HS-5 (cell line): ENCODE measurements at places on chromosomes 2 and 18.

- no peak for DNase-seq
Measured at GRCh38 chr2:239184179-239184578, 216.6 kb downstream of the HDAC4 start.

DNA sequence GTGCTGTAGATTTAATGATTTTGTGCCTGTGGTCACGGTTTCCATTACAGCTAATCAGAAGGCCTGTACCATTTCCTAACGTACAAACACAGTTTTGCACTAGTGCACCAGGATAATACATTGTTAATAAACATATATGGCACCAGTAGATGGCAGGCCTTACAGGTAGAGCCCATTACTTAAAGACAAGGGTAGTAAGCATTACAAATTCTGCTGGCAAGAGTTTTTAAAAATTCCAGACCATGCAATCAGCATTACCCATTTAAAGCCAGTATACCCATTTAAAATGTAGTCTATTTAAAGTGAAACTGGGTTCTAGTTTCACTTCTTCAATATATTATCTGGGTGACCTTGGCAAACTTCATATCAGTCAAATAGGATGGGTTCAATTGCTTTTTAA is 224.2 kb downstream of the NUP35 start:
- DNase-seq = no peak

GRCh38 chr18:29925566-29925965 is 1117.0 kb downstream of the DSC3 start:
- no peak for DNase-seq

- no peak for DNase-seq
Measured at GRCh38 chr18:2997846-2998564, 14.9 kb downstream of the LPIN2 start.

- no peak for DNase-seq
Measured at GRCh38 chr18:8695932-8696517, 9.3 kb upstream of the MTCL1 start.

- no peak for DNase-seq
Measured at GRCh38 chr2:74792282-74792681, 41.6 kb upstream of the HK2 start.

DNA sequence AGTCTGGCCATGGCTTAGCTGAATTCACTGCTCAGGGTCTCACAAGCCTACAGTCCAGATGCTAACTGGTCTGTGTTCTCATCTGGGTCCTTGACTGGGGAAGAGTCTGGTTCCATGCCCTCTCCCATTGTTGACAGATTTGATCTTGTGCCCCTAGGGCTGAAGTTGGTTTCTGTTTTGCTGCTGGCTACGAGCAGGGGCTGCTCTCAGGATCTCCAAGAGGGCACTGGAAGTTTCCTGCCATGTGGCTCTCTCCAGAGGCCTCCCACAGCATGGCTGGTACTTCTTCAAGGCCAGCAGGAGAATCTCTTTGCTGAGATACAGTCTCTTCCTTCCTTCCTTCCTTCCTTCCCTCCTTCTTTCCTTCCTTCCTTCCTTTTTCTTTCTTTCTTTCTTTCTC is 78.1 kb downstream of the SPP2 start:
- DNase-seq = no peak

DNA sequence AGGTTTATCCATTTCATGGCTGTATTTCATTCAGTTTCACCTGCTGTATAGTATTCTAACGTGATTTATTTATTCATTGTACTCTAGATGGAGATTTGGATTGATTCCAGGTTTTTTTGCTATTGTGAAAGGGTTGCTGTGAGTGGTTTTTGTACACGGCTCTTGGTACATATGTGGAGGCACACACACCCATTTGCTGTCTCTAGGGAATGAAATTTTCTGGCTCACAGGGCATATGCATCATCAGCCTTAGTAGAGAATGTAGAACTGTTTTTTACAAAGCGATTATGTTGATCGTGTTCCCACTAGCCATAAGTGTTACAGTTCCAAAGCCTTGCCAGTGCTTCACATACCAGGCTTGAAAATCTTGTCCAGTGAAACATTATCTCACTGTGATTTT is 5.1 kb downstream of the SPTBN1 start:
- DNase-seq = no peak

GRCh38 chr2:158179660-158180059 is 78.0 kb downstream of the UPP2 start:
- DNase-seq = no peak

GRCh38 chr2:149799013-149799705 is 211.6 kb upstream of the MMADHC start:
- peak; percentile 4 for DNase-seq

DNA sequence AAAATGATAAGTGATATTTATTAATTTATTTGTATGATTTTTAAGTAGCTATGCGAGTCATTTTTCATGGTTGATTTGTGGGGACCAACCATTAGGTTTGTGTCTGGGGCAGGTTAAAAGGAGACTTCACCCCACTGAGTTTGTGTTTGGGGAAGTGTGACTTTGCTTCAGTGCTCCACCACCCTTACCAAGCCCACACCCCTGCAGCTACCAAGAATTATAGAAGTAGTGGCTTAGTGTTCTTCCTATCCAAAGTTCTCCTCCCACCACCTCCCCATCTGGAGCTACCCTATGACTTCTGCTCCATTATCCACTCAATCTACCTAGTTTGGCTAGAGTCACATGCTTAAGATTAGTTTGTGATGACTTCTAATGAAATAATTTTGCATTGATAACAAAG is 182.1 kb upstream of the ZEB2 start:
- DNase-seq = no peak

GRCh38 chr2:24720310-24720709 is 72.9 kb downstream of the PTRHD1 start:
- no peak for DNase-seq

DNA sequence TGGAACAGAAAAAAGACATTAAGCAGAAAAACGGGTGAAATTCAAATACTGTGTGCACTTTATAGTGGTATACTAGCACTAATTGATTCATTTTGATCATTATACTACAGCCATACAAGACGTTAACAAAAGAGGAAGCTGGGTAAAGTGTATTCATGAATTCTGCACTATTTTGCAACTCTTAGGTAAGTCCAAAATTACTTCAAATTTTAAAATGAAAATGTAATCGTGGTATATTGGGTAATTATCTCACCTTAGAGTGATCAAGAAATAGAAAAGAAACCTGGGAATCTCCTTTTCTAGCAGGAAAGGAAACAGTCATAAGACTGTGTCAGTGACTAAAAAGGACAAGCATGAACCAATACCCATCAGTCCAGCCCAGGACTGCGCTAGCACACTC is 5.4 kb downstream of the TGFBRAP1 start:
- DNase-seq = no peak

- DNase-seq = no peak
Measured at GRCh38 chr2:3488855-3489763, 30.2 kb downstream of the ADI1 start.

DNA sequence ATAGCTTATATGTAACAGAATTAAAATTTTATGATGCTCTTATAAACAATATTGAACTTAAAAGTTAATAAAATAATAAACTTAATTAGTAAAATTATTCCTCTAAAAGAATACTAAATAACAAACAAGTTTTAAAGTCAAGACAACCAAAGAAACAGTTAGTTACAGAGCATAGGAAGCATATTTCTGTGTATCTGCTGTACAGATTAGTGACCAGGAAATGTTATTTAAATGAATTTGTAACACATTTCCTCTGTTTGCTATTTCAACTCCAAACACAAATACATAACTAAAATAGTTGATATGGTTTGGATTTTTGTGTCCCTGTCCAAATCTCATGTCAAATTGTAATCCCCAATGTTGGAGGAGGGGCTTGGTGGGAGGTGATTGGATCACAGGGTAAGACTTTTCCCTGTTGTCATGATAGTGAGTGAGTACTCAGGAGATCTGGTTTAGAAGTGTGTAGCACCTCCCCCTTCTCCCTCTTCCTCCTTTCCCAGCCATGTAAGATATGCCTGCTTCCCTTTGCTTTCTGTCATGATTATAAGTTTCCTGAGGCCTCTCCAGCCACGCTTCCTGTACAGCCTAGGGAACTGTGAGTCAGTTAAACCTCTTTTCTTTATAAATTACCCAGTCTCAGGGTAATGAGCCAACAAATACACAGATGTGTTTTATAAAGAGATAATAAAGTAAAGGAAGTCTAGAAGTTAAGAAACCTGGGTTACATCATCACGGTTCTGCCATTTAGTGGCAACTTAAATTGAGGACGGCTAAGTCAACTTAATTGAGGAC is 51.8 kb downstream of the ROCK2 start:
- no peak for DNase-seq

GRCh38 chr18:48762836-48763718 is 187.7 kb downstream of the SMAD7 start:
- no peak for DNase-seq

- no peak for DNase-seq
Measured at GRCh38 chr18:74353169-74353775, 37.6 kb downstream of the C18orf63 start.

GRCh38 chr2:168816369-168816768 is 13.9 kb downstream of the NOSTRIN start:
- peak; percentile 64 for DNase-seq

- DNase-seq = no peak
Measured at GRCh38 chr2:85183076-85183475, 49.9 kb downstream of the TCF7L1 start.

DNA sequence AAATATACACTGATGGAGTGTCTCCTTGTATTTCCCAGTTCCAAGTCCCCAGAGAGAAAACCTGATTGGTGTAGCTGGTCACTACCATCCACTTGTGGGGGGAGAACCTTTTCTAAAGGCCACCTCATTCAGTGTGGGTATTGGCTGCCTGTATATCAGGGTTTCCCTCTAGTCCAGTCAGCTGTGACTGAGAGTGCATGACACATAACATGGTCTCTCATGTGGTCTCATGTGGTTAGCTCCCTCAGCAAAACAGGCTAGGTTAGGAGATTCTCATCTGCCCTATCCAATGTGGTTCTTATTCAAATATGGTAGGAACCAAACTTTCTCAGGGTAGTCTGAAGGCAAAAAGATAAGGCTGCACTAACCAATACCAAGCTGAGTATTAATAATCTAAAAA is 4.1 kb upstream of the GORASP2 start:
- DNase-seq = no peak

- no peak for DNase-seq
Measured at GRCh38 chr2:23093513-23093912, 291.5 kb upstream of the KLHL29 start.

DNA sequence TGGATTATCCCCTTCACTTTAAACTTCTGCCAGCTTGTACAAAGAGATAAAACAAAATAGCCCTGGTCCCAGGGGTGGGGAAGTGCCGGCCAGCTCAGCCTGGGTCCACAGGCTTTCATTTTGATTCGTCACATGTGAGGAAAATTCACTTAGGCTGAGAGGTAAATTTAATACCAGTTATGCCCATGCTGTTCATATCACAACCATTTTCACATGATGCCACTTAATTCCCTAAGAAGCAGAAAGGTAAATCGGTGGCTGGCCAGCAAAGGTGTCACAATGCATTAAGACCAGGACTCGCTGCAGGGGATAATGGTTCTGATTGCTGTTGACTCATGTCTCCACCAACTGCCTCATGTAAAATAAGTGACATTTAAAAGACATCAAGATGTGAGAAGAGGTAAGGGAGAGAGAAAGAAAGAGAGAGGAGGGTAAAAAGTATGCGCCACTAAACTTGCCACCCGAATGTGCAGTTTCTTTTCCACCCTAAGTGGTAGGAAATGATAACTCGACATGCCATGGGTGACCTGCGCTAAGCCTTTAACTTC is 261.0 kb upstream of the SIX3 start:
- DNase-seq = no peak

GRCh38 chr2:150259746-150260145 is 227.7 kb downstream of the RND3 start:
- no peak for DNase-seq

GRCh38 chr2:176910828-176911227 is 301.8 kb upstream of the HNRNPA3 start:
- no peak for DNase-seq

DNA sequence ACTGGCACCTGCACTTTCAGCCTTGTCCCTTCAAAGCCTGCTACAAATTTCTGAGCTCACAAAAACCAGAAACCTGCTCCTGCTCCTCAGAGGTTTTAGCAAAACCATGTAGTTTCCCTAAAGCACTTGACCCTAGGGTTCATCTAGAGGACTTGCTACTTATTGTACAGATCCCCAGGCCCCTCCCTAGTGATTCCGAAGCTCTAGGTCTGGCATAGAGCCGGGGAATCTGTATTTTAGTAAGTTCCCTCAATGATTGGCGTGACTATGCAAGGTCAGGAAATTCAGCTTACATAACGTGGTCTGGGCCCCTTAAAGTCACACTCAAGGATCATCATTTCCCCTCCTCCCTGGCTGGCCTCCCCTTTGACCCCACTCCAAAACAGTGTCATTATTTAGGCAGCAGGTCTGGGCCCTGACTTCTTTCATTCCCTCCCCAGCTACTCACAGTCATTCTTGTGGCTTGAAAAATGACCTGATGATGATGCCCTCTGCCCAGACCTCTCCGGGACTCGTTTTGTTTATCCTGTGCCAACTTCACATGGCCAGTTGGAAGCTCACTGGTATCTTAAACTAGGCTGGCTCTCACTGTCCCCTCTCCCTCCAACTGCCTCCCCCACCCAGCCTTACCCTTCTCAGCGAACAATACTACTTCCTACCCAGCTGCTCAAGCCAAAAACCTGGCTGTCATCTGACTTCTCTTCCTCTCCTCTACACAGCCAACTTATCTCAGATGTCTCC is 36.0 kb downstream of the WDFY1 start:
- no peak for DNase-seq

DNA sequence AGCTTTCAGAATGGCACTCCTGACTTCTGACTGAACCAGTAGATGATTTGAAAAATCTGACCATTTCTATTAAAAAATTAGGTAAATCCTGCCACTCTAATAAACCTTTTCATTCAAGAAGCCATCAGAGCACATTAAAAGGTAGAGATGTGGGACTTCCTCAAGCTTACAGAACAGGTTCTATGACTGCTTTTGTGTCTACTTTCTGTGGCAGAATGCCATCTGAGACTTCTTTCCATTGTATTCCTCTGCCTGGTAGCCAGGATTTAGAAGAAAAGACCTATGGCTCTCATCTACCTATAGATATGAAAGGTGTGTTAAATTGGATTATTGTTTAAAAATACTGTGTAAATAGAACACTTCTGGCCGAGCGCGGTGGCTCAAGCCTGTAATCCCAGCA is 99.9 kb upstream of the NABP1 start:
- DNase-seq = no peak

DNA sequence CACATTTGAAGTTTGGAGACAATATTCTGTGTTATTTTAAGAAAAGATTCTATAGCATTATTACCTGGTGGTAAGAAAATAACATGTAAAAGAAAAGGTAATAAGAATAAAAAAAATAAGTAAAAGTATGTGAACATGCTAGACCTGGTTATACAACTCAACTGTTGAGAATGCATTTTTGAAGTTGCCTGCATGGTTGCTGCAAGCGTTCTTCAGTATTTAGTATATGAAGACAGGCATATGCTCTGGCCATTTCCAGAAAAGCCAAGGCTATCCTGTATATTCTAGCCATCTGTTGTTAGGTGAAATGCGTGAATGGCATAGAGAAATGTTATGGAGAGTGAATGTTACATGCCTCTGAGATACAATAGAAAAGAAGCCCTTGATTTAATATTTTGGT is 6.8 kb upstream of the MMADHC start:
- no peak for DNase-seq
